ENCODE measurements at places on chromosomes 7 and 10.

DNA sequence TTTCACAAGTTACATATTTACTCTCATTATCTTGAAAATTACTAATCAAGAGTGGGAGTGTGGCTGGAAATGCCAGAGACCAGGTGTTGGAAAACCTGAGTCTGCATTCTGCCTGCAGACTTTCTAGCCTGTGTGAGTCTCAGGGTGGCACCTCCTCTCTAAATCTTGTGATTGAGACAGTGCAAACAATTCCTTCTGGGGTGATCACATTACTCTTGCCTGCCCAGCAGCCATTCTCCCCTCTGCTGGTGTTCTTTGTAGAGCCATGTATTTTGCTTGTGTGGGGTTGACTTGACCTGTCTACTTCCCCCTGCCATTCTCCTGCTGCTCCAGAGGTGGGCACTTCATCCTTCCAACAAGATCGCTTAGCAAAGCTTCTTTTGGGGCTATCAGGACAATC, 101.1 kb downstream of the RAPGEF5 start:
- no peak for DNase-seq

DNA sequence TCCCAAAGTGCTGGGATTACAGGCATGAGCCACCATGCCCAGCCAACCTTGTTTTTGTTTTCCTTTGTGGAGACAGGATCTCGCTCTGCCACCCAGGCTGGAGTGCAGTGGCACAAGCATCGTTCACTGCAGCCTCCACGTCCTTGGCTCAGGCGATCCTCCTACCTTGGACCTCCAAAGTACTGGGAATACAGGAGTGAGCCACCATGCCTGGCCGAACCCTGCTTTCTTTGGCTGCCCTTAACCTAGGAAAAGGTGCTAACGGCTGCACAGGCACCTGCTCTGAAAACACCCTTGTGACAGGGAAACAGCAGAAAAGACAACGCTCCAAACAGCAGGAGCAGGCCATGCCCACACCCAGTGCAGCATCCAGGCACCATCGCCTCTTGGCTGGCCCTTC, 71.9 kb downstream of the OAT start:
- no peak for DNase-seq

DNA sequence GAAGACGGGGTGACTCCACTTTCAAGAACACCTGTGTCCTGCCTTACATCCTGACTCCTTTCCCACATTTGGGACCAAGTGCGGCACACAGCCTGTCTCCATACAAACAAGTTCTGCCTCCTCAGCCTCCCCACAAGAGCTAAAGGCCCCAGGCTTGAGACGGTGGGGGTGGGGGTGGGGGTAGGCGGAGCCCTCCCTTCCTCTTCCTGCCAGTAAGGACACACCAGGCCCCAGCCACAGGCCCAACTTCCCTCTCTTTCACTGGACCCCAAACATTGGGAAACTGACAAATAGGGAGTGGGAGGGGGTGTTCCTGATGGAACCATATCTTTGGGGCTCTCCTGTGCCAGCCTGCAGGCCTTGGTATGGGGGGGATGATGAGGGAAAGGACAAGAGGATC, 4.6 kb downstream of the CDK5 start:
- no peak for DNase-seq

- no peak for DNase-seq
Measured at GRCh38 chr7:126700807-126701604, 551.7 kb downstream of the GRM8 start.

DNA sequence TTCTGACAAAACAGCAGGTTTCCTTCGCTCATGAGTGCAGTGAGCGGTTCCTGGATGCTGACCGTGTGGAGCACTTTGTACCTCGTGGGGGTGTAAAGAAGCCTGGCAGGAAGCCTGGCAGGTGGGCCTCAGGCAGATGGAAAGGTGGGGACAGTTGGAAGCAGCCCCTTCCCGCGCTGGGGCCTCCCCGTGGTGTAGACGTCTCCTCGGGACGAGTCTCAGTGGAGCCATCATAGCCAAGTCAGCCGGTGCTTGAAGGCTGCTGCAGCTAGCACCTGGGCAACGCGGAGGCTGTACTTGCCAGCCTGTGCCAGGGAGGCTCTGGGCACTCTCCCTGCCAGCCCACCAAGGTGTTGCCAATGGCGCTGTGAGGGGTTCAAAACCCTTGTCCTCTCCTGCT, 154.5 kb downstream of the WDR37 start:
- DNase-seq: no peak

DNA sequence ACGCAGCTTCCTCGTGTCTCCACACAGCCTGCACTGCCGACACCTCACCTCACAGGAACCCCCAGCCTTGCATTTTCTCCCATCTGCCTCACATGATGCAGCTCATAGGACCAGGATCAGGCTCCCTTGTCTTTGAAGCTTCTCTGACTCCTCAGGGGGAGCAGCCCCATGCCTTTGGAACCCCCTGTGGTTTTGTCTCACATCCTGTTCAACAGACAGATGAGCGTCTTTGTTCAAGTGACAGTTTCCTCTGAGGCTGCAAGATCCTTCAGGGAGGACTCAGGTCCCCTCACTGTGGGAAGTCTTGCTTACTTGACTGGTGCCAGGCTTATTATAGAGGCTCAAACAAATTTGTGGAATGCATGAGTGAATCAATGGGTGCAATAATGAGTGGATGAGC, 667.1 kb downstream of the INHBA start:
- no peak for DNase-seq

DNA sequence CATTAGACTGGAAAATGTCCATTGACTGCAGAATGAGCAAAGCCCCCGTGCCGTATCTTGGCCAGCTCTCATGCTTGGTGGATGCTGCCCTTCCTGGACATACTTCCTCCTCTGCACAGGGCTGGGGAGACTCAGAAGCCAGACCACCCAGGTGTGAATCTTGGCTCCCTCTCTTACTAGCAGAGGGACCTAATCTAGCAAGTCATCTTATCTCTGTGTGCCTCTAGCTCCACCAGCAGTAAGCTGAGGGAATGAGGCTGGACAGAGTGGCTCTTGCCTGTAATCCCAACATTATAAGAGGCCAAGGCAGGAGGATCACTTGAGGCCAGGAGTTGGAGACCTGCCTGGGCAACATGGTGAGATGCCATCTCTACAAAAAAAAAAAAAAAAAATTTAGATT, 173.8 kb upstream of the GHITM start:
- DNase-seq: no peak

GRCh38 chr10:31686599-31686998, 242.0 kb downstream of the ARHGAP12 start:
- no peak for DNase-seq
